Stimulated activated CD8-positive, alpha-beta memory T cell treated with anti-CD3 and anti-CD28 coated beads, Interleukin-7, amount 100 ng/mL, for 1 hour (primary cell): ENCODE measurements at places on chromosomes 1 and 21.

DNA sequence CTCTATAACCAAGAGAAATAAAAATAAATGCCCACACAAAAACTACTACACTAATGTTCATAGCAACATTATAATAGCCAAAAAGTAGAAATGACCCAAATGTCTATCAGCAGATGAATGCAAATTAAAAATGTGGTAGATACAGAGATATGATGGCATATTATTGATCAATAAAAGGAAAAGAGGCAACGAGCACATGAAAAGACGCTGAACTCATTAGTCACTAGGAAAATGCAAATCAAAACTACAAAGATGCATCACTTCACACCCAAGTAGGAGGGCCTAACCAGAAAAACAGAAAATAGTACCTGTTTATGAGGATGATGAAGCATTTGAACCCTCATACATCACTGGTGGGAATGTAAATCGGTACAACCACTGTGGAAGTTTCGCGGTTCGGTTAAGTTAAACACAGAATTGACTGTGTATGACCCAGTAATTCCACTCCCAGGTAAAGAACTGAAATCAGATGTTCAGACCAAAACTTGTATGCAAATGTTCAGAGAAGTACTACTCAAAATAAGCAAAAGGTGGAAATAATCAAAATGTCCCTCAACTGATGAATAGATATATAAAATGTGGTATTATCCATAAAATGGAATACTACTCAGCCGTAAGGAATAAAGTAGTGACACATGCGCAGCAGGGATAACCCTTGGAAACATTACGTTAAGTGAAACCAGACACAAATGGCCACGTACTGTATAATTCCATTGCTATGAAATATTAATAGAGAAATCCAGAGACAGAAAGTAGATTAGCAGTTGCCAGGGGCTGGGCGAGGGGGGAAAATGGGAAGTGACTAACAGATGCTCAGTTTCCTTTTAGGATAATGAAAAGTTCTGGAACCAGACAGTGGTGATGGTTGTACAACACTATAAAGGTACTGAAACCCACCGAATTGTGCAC lies 3.1 kb downstream of the USP48 start:
- DNase-seq = no peak

DNA sequence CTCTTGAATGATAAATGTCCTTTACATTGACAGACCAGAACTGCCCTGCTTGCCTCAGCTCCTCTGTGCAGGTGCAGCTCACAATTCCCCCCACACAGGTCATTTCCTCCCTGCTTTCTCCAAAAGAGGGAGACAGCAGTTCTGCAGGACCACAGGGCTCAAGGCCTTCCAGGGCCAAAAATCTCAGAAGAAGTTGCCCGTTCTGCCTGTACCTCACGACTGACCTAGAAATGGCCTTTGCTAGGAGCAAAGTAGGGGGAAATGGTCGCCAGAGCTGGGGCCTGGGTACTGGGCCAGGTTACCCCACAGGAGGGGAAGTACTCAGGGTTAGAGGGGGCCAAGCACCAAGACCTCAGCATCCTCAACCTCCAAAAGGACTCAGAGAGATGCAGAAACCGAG lies 11.1 kb downstream of the RNU1-2 start:
- DNase-seq = no peak

- no peak for DNase-seq
These were observed 146.4 kb downstream of the PRDM16 start for GRCh38 chr1:3215198-3216014.

DNA sequence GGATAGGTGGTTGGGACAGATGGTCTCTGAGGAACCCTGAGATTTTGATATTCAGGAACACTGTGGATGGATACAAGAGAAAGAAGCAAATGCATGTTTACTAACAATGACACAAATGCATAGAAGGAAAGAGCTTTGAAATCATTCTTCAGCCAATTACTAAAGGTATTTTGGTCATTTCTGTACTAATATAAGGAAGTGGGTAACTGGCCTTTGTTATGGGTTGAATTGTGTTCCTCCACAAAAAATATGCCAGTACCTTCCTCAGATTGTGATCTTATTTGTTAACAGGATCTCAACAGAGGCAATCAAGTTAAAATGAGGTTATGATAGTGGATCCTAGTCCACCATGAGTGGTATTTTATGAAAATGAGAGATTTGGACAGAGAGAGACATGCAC lies 68.7 kb upstream of the KCNA3 start:
- no peak for DNase-seq

- DNase-seq = peak; percentile 64
These were observed at the start of gene TMEM35B for GRCh38 chr1:34984793-34985608. Gene TMEM35B (minus strand): TSS chr1:34985347. CDS start chr1:34985305, 42 bp downstream.

DNA sequence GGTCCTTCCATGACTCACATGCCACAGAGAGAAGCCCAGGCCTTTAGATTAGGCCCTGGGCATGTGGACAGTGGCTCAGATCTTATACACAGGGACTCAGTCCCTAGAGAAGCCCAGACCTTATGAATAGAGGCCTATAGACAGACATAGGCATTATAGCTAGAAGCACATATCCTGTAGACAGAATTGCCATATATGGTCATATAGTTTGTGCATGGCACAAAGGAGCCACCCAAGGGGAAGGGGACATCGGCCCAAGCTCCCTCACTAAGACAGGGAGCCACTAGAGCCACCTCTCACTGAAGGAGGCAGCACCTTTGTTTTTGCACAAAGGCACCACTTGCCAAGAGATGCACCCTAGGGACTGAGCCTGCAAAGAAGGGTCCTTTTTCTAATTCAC lies 2.3 kb upstream of the EFNA3 start:
- DNase-seq = no peak

DNA sequence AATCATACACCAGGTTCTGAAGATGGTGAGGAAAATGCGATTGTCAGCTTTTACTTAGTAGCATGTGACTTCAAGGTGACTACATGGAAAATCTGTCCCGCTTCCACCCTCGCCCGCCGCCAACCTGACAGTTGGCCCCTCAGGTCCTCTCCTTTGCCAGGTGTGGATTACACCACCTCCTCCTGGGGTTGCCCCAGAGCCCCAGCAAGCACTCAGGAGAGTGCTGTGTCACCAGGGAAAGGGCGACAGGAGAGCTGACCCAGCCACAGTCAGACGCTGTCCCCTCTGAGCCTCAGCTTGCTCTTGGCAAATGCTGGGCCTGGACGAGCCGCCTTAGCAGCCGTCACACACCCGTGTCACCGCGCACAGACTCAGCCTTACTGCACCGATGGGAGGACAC lies 17.9 kb downstream of the PTTG1IP start:
- no peak for DNase-seq

DNA sequence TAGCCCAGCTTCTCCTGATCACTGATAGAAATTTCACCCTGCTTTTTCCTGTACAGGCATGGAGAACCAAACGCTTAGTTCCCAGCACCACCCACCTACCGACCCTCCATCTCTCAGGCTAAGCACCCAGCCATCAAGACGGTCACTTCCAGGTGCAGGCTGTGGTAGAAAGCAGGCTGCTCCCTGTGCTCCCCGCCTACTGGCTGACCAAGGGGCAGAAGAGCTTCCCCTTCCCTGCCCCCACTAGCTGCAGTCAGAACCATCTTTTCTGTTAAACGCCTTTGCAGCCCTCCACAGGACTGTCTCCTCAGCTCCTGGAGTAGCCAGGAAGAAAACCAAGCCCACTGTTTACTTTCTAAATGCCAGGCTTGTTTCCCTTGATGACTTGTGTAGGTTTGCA lies 23.0 kb downstream of the SPATA46 start:
- no peak for DNase-seq

DNA sequence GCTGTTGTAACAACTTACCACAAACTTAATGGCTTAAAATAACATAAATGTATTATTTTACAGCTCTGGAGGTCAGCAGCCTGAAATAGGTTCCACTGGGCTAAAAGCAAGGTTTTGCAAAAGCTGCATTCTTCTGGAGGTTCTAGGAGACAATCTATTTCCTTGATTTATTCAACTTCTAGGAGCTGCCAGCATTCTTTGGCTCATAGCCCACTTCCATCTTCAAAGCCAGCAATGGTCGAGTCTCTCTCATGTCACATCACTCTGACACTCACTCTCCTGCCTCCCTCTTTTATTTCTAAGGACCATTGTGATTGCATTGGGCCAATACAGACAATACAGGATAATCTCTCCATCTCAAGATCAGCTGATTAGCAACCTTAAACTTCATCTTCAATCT lies 15.1 kb upstream of the FOXJ3 start:
- DNase-seq = no peak

DNA sequence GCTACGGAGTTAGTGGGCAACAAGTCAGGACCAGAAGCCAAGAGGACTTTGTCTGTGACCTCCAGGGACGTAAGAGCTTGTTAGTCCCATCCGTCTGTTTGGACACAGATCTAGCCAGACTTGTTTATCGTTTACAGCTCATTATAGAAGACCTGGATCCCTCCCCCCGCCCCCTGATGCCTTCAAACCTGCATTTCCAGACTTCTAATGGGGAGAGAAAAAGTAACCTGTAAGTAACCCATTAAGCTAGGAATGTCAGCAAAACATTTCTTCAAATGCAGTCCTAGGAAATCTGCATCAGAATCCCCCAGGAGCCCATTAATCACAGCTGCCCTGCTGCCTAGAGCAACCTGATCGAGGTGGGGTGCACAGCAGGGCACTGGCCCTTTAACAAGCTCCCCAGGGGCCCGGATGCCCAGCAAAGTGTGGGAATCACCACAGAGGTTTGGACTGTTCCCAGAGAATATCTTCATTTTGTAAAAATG lies 1.4 kb upstream of the MAD2L2 start:
- no peak for DNase-seq

DNA sequence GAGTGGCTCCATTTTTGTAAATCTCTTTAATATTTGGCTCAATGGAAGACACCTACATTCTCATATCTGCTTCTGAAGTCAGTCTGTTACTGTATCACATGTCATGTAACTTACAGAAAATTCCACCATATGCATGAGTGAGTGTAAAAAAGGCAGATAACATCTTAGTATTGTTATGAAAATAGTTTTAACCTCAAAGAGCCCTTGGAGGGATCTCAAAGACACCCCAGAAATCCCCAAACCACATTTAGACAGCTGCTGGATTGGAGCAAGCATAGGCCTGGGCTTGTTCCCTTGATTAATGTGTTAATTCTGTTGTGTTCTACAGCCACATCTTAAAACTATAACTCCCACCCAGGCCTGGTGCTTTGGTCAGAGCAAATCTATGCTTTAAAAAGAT lies 16.9 kb downstream of the MACO1 start:
- no peak for DNase-seq

DNA sequence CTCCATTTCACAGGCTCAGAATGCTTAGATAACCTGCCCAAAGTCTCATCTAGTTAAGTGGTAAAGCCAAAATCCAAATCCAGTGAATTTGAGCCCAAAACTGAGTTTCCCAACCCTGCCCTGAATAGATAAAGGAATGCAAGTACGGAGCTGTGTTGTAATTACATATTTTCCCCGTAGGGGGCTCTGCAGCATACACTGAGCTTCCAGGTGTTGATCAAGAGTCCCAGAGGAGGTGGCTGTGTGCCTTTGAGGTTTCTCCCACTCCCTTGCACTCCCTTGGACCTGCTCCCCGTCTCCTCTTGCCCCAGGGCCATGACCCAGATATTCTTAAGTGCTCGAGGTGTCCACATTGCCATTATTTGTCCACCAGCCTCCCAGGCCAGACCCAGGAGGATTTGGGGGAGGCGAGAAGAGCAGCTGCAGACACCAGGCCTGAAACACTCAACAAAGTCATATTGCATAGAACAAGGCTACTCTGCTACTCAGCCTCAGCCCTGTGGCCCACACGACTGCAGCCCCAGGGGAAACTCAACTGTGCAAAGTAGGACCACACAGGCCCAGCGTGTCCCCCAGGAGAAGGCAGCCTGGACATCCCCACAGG lies 18.4 kb upstream of the LY9 start:
- DNase-seq = no peak

GRCh38 chr1:162222014-162222413 lies 152.5 kb downstream of the NOS1AP start:
- no peak for DNase-seq

GRCh38 chr1:82064691-82065090 lies 264.0 kb downstream of the ADGRL2 start:
- no peak for DNase-seq

DNA sequence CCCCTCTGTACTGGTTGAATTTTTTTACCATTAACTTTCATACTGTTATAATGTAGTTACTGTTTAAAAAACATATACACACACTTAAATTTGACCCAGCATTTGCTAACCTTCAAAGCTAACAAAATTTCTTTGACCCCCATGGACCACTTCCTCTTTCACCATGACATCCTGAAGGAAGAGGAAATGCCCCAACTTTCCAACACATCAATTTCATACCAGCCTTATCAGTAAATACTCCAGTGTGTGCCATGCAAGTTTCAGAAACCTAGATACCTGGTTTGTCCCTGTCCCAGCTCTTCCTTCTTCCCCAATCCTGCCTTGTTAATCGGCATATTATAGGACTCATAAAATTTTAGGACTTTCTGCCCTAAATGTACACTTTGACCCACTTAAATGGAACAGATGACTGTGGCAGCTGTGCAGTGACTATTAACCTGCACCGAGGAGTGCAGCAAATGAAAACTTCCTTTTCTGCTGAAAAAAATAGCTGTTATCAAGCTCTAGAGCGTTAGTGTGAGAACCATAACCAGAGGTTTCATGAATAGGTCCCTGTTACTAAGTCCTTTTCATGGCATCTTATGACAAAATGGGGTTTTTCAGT lies 54.1 kb downstream of the DTL start:
- no peak for DNase-seq

- no peak for DNase-seq
These were observed 19.4 kb downstream of the ZBTB40 start for GRCh38 chr1:22471078-22471477.

- DNase-seq = no peak
These were observed 27.4 kb downstream of the TIAM1 start for GRCh38 chr21:31316488-31317169.

DNA sequence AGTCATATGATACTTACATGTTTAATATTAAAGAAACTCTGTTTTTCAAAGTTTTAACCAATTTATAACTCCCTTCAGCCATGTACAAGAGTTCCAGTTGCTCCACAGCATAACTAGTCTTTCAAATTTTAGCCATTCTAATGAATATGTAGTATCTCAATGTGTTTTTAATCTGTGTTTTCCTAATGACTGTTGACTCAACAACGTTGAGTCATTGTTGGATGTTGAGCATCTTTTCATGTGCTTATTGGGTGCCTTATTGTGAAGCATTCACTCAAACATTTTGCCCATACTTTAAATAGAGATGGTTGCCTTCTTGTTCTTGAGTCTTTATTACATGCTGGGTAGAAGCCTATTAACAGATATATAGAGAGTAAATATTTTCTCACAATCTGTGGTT lies 240.2 kb upstream of the LYPLAL1 start:
- no peak for DNase-seq

DNA sequence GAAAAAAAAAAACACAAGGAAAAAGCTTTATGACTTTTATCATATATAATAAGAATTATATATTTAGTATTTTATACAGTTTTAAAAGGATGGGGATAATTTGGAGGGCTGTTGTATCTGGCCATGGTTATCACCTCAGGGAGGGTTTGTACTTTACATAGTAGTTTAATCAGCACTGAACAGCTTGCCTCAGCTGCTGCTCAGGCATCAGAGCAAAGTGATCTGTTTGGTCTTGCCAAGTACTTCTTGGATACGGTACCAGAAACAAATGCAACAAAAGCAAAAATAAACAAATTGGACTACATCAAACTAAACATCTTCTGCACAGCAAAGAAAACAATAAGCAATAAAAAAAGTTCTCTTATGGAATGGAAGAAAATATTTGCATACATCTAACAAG lies 2.6 kb upstream of the SPTA1 start:
- DNase-seq = no peak

- DNase-seq = no peak
These were observed 164.4 kb downstream of the USH2A start for GRCh38 chr1:216258856-216259255.
